A549 treated with Hydrocortisone at 1 μM for 4 hours (cell line): ENCODE measurements at places on chromosomes 3 and 15. TPM values are rescaled to one million over a fixed set of nuclear protein-coding genes. Genes with fewer than 3 reads are reported as not detected.

The FSD2 gene
- not detected in 5 replicates for total RNA-seq

The SUSD5 gene
- total RNA-seq, result 2.7 to 5.1 TPM (median 3.4 TPM) in 5 replicates

The VWA5B2 gene
- total RNA-seq, result 0.25 to 0.60 TPM (median 0.40 TPM) in 5 replicates

The FBXW12 gene
- total RNA-seq, result not detected in 5 replicates

The NTRK3 gene
- 18.0 to 25.1 TPM (median 22.2 TPM) in 5 replicates for total RNA-seq

The MLF1 gene
- total RNA-seq, result 22.8 to 27.0 TPM (median 24.2 TPM) in 5 replicates

The RGMA gene
- 0.25 to 0.40 TPM (median 0.31 TPM) in 5 replicates for total RNA-seq

The LHFPL4 gene
- 0.05 to 0.09 TPM (median 0.07 TPM) in 5 replicates for total RNA-seq

The ITIH3 gene
- 0.06 to 0.21 TPM (median 0.18 TPM) in 3 of 5 replicates, not detected in the others for total RNA-seq

The CPLX3 gene
- total RNA-seq, result 0.05 to 0.06 TPM in 2 of 5 replicates, not detected in the others

The CFAP100 gene
- total RNA-seq, result not detected in 5 replicates

The C2CD4A gene
- total RNA-seq, result 0.06 to 0.32 TPM (median 0.12 TPM) in 5 replicates

The PIF1 gene
- 13.5 to 20.0 TPM (median 14.6 TPM) in 5 replicates for total RNA-seq

The CCDC39 gene
- total RNA-seq, result not detected in 5 replicates

The ACAN gene
- 0.51 to 1.2 TPM (median 0.93 TPM) in 5 replicates for total RNA-seq

The ATP13A4 gene
- total RNA-seq, result 0.10 TPM in 1 of 5 replicates, not detected in the others

The FHIT gene
- 0.45 to 2.9 TPM (median 0.83 TPM) in 5 replicates for total RNA-seq

The SI gene
- total RNA-seq, result not detected in 5 replicates

The CAND2 gene
- total RNA-seq, result 0.36 to 0.67 TPM (median 0.37 TPM) in 5 replicates

The EXD1 gene
- total RNA-seq, result 0.06 to 0.22 TPM in 2 of 5 replicates, not detected in the others
